ENCODE measurements at places on chromosomes 5 and 9.
A peak's percentile ranks its signal among the peaks of the same experiment; 100 is the strongest.

DNA sequence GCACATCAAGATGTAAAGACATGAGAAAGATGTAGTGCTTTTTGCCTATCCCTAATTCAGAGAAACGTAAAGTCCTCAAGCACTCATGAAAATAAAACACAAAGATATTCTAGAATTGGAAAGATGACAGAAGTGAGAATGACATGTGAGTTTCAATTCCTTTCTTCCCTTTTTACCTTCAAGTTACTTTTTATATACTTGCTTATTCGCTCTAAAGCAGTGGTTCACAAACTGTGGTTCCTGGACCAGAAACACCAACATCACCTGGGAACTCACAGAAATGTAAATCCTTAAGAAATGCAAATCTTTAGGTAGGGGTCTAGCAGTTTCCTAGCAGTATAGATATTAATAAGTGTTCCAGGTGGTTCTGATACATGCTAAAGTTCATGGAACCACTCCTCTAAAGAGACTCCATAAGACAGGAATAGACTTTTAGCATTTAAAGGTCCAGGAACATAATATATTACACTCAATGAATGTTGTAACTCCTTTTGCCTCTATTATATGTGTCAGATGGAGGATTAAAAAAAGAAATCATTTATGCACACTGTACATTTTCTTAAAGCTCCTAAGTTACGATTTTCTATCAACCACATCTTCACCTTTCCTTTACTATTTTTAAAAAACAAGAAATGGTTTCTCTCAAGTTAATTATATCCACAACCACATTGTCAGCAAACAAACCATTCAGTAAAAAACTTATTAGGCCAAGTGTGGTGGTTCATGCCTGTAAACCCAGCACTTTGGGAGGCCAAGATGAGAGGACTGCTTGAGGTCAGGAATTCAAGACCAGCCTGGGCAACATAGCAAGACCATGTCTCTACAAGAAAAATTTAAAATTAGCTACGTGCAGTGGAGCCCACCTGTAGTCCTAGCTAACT lies 39.9 kb downstream of the ERP44 start:
- no peak for DNase-seq

DNA sequence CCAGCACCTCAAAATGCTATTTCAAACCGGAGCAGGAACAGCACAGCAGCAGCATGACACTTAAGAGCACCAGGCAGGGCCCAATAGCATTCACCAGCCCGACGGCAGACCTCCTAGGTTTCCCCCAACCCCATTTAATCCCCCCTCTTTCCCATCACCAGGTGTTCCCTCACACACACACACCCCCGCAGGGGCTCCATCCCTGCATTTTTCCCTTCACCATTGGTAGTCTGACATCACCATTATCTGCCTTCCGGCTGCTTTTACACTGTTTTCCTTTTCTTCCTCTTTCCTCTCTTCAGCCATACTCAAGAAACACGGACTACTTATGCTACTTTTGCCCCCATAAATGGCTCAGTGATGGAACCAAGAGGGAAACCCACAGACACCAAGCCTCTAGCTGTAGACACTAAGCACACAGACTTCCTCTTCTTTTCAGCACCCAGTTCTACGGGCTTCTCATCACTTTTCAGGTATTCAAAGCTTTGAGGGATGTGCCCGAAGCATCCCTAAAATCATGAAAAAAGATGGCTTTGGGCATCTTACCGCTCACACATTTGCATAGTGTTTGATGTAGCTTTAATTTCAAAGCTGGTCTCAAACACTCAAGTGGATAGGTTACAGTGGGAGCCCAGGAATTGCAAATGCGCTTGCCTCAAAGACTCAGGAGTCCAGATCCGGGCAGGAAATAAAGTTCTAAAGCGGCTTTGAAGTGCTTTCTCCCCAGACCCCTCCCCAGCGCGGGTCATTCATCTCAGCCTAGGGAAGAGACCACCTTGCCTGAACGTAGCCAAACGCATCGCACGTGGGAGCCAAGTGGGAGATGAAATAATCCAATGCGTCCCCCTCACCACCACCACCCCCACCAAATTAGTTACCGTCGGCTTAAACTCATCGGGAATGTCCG lies 141.5 kb downstream of the TSSK1B start:
- no peak for DNase-seq

DNA sequence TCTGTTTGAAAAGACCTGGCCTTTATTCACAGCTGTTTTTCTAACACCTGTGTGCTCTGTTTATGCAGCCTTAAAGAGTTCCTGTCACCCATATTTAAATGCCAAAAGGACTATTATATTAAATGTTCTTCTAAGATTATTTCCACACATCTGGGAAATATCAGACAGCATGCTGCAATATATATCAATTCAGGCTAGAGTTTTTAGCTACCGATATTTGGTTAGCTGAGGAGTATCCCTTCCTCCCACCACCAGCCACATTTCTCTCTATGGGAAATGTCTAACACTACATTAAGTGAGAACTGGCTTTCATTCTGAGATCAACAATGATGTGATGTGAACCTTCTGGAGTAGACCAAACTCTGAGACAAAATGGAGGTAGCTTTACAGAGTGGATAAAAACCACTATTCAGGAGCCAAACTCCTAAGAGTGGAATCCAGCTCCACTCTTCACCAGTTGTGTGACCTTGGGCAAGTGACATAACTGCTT lies 509.2 kb downstream of the ZNF608 start:
- DNase-seq = no peak

- no peak for DNase-seq
Observed at GRCh38 chr5:15798006-15798405, 298.0 kb downstream of the FBXL7 start.

GRCh38 chr5:145991044-145991575 lies 54.7 kb downstream of the SH3RF2 start:
- DNase-seq = no peak

GRCh38 chr5:39631958-39632357 lies 207.2 kb upstream of the DAB2 start:
- no peak for DNase-seq

DNA sequence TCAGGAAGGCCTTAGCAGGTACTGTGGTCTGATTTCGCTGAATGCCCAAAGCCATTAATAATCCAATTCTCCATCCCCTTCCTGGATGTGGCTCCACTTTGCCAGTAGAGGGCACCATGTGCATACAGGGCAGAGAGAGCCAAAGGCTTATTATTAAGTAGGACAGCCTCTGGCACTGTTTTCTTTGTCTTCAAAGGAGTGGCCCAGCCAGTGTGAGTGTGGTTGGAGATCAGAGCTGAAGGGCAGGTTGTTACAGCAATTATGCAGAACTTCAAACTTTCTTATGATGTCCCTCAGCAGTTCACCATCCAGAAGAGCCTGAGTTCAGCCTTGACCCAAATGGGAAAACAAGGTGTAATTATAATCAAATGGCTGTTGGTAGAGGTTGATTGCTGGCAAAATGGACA lies 38.6 kb upstream of the CEMIP2 start:
- DNase-seq = peak; percentile 64

GRCh38 chr5:22050931-22051330 lies 802.2 kb downstream of the CDH12 start:
- DNase-seq = no peak

DNA sequence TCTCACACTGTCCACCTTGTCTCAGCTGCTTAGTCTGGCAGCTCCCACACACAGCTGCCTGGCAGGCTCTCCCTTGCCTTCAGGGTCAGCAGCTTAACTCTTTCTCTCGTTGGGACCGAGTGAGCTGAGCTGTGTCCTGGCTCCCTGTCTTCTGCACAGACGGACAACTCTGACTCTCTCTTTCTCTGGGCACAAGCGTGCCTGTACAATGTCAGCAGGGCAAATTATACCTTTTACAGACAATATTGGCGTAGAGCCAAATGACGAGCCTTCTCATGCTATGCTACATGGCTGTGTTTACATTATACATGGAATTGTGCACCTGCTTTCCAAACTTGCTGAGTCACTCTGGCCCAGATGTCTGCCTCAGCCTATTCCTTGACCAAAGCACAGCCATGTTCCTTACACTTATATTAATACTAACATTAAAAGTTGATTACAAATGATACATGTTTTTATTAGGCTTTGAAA lies 188.6 kb downstream of the CYLC2 start:
- DNase-seq = peak; percentile 5

DNA sequence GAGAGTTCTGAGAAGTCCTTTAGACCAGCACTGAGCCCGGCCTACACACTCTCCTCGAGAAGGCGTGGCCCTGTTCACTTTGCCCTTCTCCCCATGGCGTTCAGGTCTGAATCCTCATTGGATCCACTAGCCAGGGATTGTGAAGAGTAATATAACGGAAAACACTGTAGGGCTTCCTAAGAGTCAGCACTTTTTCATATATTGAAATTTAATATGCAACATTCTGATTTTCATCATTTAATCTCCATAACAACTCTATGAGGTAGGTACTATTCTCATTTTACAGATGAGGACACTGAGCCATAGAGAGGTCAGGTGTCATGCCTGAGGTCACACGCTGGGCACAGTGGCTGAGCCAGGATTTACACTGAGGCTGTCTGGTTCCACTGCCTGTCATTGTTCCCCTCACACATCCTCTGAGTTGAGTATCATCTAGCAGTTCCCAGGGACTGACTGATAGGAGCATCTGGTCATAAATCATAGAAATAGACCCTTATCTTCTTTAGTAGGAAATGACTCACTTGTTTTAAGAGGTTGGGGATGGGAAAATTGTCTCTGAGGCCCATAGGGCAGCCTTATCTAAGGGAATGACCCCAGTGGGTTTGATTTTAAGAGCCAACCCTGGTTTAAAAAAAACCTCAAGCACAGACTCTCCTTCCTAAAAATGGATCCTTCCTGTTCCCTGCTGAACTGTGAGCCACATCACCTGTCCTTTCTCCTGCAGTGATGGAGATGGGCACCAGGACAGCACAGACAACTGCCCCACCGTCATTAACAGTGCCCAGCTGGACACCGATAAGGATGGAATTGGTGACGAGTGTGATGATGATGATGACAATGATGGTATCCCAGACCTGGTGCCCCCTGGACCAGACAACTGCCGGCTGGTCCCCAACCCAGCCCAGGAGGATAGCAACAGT lies 41.2 kb downstream of the THBS4 start:
- DNase-seq = no peak

DNA sequence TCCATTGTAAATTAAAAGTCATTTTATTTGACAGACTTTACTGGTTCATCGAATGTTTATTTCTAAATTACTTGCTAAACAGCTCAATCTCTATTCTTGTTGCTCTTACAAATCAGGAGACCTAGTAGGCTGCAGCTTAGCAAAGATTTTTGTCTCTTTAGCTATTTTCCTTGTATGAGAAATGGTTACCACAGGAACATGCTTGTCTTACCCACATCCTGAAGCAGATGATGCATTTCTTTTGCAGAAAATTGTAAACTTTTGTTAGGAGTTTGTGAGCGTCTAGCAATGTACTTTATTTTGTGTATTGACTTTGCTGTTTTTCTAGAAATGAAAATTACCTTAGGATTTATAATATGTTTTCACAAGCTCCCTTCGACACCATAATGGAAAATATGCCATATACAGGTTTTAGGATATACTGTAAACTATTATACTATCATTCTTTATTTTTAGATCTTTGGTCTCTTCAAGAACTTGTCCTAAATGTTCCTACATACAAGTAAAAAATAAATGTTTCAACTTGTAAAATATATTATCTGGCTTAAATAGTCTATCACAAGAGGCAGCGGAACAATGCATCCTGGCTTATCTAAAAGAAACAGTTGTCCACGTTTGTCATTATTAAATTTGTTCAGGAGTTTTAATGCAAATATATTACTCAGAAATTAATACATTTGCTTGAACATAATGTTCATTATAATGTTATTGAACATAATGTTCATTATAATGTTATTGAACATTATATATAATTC lies 54.1 kb downstream of the SPEF2 start:
- DNase-seq = no peak

DNA sequence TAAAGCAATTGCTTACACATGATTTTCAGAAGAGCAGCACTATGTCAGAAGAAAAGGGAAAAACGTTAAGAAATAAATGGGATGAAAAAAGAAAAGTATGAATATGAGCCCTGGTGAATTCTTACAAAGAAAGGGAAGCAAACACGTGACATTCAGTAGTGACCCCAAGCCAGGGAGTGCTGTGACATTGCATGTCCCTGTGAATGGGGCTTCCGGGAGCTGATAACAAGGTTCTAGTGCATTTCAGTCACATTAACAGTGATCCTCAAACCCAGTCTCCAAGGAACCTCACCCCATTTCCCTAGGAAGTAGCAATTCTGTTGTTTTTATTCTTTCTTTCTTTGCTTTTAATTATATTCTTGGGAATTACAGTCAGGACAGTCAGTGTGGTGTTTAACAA lies 27.3 kb downstream of the TMEM252 start:
- DNase-seq = no peak

Measured in tibial nerve (tissue), 4 donors.